ENCODE measurements at places on chromosomes 4 and X.

GRCh38 chr4:174209341-174209740 lies 74.1 kb downstream of the FBXO8 start:
- DNase-seq: no peak

DNA sequence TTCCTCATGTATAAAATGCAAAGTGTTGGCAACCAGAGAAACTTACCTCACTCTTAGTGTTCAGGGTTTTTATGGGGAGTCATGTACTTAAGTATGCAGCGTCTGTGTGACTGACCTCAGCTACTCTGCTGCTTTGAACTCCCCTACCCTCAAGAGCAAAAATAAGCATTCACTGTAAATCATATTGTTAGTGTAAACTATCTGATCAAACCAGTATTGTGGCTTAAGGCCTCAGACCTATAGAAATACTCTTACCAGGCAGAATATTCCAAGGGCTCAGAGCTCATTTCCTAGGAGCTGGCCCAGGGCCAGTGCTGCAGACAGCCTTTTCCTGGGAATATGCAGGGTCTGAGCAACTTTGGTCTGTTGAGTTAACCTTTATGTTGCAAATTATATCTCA lies 453.1 kb downstream of the CCSER1 start:
- no peak for DNase-seq

- no peak for DNase-seq
These were observed 15.0 kb upstream of the NAT8L start for GRCh38 chr4:2044119-2044485.

DNA sequence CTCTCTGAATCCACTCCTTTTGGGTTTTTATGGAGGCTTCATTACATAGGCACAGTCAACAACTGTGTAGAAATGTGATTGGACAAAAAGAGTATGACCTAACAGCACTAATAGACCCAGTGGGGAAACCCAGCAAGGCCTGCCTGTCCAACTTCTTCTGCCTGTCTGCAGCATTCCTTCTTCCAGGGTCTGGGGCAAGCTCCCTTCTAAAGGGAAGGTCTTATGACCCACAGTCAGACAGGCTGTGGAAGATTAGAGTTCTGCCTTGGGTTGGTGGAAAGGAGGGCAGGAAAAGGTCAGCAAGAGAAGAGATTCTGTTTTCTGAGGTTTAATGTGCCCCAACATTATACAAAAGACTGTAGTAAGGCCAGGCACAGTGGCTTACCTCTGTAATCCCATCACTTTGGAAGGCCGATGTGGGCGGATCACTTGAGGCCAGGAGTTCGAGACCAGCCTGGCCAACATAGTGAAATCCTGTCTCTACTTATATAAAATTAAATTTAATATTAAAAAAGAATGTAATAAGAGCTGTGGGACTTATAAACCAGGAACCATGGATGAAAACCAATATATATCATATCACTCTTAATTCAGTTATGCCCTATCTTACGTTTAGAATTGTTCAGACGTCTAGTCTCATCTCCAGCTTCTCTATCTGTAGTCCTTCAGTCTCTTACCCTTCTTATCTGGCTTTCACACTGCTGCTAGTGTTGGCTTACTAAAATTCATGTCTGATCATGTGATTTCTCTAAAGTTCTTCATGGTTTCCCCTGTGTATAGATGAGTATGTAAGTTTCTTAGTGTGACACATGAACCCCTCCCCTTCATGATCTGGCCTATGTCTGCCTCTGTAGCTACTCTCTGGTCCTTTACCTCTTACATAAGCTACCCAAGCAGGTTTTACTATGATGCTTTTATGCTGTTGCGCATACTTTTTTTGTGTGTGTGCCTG lies 6.2 kb downstream of the CLCN3 start:
- DNase-seq: no peak

DNA sequence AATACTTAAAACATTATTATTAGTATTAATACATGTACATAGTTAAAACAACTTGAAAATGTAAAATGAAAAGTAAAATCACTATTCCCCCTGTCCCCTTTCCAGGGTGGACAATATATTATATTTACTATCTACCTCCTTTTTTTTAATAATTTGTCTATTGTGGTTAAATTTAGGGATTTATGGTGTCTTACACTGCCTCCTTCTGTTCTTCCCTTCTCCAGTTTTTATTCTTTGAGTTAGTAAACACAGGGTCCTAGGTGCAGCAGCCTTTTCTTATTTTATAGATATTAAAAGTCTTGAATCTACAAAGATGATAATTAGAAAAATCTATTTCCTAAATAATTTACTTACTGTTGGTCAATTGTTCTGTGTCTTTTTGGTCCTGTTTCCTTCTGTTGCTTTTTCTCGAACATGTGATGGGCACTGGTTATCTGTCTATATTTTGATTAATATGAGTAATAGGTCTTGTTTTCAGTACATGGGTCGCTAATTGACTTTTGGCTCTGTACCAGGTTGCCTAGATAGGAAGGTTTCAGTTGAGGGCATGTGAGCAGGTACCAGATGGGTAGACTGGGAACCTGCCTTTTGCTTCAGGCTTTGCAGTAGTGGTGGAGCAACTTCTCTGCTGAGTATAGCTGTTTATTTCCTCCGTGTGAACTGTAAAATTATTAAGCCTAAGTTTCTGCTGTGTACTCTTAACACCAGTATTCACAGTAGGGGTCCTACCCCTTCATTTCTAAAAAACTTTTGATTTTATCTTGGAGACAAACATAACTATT lies 1.1 kb downstream of the NUDT9 start:
- DNase-seq: no peak

DNA sequence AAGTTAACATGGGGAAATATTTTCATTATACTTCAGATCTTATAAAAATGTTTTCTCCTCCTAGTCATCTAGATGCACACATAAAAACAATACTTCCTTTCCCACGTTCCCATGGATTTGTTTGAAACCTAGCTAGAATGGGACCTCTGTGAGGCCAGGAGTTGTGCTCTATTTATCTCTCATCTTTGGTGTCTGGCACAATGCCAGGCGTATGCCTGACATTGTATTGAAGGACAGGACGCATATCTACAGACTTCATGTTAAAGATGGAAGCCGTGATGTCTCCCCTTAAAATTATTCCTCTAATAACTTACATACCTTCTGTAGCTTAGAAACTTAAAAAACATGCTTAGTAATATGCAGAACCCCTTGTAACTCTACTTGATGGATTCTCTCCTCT lies 394.5 kb upstream of the FAT1 start:
- no peak for DNase-seq

DNA sequence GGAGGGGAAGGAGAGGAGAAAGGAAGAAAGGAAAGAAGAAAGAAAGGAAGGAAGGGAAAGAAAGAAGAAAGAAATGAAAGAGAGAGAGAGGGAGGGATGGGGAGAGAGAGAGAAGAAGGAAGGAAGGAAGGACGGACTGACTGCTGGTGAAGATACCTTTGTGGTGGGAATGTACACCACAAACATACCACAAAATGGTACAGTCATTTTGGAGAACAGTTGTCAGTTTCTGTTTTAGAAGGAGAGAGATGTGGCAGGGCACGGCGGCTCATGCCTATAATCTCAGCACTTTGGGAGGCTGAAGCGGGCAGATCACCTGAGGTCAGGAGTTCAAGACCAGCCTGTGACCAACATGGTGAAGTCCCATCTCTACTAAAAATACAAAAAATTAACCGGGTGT lies 40.0 kb upstream of the SHISA3 start:
- no peak for DNase-seq

- peak; percentile 81 for DNase-seq
These were observed at the start of gene DNASE1L1 for GRCh38 chrX:154409222-154409871. Gene DNASE1L1, minus strand, starts transcription at chrX:154409254. Its CDS starts 3,686 bp downstream, at chrX:154405568.

DNA sequence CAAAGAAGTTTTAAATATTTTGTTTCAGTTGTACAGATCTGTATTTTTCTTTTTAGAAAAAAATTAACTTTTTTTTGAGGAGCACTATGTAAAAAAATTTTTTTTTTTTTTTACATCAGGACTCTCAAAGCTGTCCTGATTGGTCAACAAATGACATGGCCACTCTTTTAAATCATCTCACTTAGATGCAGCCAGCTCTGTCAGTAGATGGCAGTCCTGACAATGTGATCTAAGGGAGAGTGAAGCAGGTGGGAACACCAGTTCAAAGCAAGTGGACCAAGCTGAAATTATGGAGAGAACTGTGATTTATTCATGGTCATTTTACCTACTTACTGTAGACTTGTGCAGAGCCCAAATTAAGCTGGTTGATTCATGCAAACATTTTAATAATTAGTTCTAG lies 174.7 kb upstream of the GPRIN3 start:
- no peak for DNase-seq

DNA sequence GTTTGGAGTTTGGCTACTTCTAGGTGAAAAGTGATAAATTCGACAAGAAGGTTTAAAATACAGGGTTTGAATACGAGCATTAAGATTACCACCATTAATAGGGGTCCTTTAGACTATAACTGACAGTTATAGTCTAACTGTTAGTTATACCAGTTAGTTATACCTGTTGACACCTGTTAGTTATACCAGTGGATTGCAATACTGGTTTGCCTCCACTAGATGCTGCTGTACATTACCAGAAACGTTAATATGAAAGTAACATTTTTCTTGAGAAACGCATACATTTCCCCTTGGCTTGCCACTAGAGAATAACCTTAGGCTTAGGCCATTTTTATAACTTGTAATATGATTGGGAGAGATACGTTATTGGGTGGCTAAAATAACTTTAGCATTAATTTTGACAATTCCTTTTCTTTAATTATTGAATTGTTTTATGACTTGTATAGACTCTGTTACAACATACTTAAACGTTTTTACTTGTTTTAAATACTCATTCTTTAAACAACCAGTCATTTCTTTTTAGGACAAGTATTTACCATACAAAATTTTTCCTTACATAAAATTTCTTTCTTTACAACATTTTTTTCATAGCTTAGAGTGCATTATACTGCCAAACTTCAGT lies 911.2 kb downstream of the FSTL5 start:
- DNase-seq: no peak

GRCh38 chr4:29375716-29376115 lies 1344.5 kb upstream of the PCDH7 start:
- no peak for DNase-seq

DNA sequence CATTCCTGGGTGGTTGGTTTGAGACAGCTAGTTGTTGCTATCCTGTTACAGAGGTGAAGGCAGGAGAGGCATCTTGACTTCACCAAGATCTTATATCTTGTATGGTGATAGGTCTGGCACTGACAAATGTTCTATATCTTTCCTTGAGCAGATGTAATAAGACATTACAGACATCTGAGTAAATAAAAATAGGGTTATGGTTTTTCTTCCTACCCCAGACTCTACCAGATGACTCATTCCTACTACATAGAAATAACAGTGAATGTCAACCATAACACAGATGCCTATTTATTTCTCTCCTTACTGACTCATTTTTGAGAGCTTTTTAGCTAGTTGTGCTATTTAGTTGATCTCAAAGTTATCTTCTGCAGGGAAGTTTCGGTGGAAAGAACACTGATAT lies 21.9 kb downstream of the HNRNPH2 start:
- no peak for DNase-seq

DNA sequence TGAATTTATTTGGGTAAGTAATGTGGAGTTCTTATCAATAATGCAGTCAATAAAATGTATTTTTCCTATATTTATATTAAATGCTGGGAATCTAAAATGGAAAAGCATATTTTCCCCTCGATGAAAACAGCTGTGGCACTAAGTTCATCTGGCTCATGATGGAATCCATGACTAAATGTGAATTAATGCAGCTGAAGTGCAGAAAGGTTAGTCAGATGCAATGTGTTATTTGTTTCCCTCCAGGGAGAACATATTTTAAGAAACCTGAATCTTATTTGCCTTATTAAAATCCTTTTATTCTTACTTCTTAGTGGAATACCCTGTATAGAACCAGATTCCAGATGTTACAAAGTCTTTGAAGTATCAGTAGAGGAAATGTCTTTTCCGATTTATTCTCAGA lies 247.9 kb downstream of the ARHGAP24 start:
- no peak for DNase-seq

GRCh38 chrX:3655181-3655580 lies 58.3 kb downstream of the PRKX start:
- no peak for DNase-seq

- DNase-seq: no peak
These were observed 35.7 kb upstream of the EGFL6 start for GRCh38 chrX:13533726-13534125.
